ENCODE measurements at places on chromosomes 5 and 9. TPM values are rescaled to one million over a fixed set of nuclear protein-coding genes. Genes with fewer than 3 reads are reported as not detected.

DNA sequence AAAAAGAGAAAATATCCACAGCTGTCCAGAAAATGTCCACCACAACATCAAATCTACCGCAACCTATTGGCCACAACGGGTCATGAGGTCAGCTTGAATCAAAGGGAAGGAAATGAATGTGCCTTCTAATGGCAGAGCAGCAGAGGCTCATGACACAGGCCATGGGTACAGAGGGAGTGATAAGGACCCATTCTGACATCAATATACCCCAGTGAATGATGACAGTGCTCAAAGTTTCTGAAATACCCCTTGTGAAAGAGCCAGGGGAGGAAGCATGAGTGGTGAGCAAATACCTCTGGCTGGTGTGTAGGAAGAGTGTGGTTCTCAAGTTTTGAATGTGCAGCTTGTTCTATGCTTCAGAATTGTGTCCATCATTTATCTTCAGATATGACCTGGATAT is 348.2 kb downstream of the IRX1 start:
- no peaks in the 10 kb centered on the region for H3K36me3 ChIP-seq
- no peaks in the 10 kb centered on the region for H3K27me3 ChIP-seq
- DNase-seq = no peak
- no peaks in the 10 kb centered on the region for H3K4me1 ChIP-seq
- H3K27ac ChIP-seq = no peak overlapping the region
- H3K4me3 ChIP-seq = no peak overlapping the region

- no peak for DNase-seq
- H3K4me1 ChIP-seq = no peaks in the 10 kb centered on the region
- no peaks in the 10 kb centered on the region for H3K36me3 ChIP-seq
- H3K27me3 ChIP-seq = no peaks in the 10 kb centered on the region
- H3K4me3 ChIP-seq = no peak overlapping the region
Measured at GRCh38 chr5:165055476-165055875, 1550.1 kb downstream of the MAT2B start.

DNA sequence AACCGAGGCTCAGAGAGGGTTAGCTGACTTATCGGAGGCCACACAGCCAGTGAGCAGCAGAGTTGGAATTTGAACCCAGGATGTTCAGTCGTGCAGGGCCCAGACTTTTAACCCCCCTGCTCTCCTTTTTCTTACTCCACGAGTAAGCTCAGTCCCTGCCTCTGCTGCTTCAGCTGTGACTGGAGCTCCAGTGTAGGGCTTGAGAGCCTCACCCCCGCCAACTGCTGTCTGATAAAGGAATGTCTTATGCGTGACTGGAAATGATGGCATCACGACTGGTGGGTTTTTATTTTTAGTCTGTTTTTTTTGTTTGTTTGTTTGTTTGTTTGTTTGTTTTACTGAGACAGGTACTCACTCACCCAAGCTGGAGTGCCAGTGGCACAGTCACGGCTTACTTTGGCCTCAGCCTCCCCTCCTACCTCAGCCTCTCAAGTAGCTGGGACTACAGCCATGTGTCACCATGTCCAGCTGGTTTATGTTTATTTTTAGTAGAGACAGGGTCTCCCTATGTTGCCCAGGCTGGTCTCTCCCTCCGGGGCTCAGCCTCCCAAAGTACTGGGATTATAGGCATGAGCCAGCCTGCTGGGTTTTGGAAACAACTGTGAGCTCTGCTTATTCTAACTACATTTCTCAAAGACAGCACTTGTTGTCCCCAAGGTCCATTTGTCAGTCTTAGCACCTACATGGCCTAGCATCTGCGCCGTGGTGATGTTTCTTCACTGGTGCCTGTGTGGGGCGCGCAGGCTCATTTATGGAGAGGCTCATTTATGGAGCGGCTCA is 52.5 kb upstream of the NCS1 start:
- peaks cover 6% of the 10 kb centered on the region for H3K36me3 ChIP-seq
- no peak overlapping the region for H3K27ac ChIP-seq
- no peak for DNase-seq
- no peaks in the 10 kb centered on the region for H3K27me3 ChIP-seq
- H3K4me3 ChIP-seq = no peak overlapping the region
- no peaks in the 10 kb centered on the region for H3K4me1 ChIP-seq

- H3K4me1 ChIP-seq = no peaks in the 10 kb centered on the region
- H3K27me3 ChIP-seq = no peaks in the 10 kb centered on the region
- no peak overlapping the region for H3K27ac ChIP-seq
- peak; percentile 36 for DNase-seq
- H3K4me3 ChIP-seq = no peak overlapping the region
- H3K36me3 ChIP-seq = no peaks in the 10 kb centered on the region
Measured at GRCh38 chr9:94031946-94032345, 52.3 kb upstream of the PTPDC1 start.

AK1 gene
- total RNA-seq = 174 TPM

GRCh38 chr9:123562844-123563346 is 206.9 kb downstream of the CRB2 start:
- no peak for DNase-seq
- no peak overlapping the region for H3K27ac ChIP-seq
- no peaks in the 10 kb centered on the region for H3K27me3 ChIP-seq
- H3K36me3 ChIP-seq = no peaks in the 10 kb centered on the region
